ENCODE measurements at places on chromosomes 3 and 15. TPM values are rescaled to one million over a fixed set of nuclear protein-coding genes. Genes with fewer than 3 reads are reported as not detected.

The P2RY14 gene
- total RNA-seq: 2.9 TPM

The TAGLN3 gene
- total RNA-seq: not detected

The LRRC31 gene
- total RNA-seq: 66.0 TPM

The PPARG gene
- 85.2 TPM for total RNA-seq

The RBP2 gene
- total RNA-seq: 3.1 TPM

The SCN11A gene
- total RNA-seq: 0.05 TPM

The DPPA2 gene
- not detected for total RNA-seq

The NECTIN3 gene
- total RNA-seq: 46.8 TPM

The TAMM41 gene
- total RNA-seq: 20.5 TPM

The SH2D7 gene
- 1.6 TPM for total RNA-seq

The C2CD4B gene
- 5.4 TPM for total RNA-seq

The SNURF gene
- total RNA-seq: 6.8 TPM

The CGNL1 gene
- 4.7 TPM for total RNA-seq

DNA sequence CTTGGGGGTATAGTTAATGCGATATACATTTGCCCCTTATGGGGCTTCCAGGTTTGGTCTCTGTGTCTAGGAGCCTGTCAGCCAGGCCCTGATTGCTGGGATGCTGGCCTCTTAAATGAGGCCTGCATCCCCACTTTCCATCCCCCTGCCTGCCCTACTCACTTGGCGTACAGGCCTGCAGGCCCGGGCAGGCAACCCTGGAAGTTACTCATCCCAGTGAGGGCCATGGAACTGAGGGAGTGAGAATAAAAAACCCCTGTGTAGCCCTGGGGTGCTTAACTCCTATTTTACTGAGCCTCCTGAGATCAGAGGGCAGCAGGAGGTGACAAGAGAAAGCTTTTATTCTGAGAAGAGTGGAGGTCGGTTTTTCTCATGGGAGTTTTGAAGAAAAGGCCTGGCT is 2.0 kb downstream of the DISP2 start:
- no peaks in the 10 kb centered on the region for H3K4me1 ChIP-seq
- H3K27ac ChIP-seq: no peak overlapping the region
- no peaks in the 10 kb centered on the region for H3K36me3 ChIP-seq
- no peak overlapping the region for H3K4me3 ChIP-seq

- no peaks in the 10 kb centered on the region for H3K27me3 ChIP-seq
- no peak for DNase-seq
- H3K4me1 ChIP-seq: no peaks in the 10 kb centered on the region
- no peak overlapping the region for H3K27ac ChIP-seq
Observed at GRCh38 chr3:69959581-69959980, 40.0 kb upstream of the SAMMSON start.

DNA sequence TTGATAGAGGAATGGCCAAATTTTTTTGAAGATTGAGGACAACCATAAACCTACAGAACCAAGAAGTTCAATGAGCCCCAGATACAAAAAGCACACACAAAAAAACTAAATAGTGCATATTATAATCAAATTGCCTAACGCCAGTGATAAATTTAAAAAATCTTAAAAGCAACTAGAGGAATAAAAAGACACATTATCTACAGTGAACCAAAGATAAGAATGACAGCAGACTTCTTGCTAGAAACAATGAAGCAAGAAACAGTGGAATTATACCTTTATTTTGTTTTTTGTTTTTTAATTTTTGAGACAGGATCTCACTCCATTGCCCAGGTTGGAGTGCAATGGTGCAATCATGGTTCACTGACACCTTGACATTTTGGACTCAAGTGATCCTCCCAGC is 9.9 kb upstream of the SAMD7 start:
- no peak for DNase-seq
- H3K27ac ChIP-seq: no peak overlapping the region
- no peak overlapping the region for H3K4me3 ChIP-seq
- H3K4me1 ChIP-seq: no peaks in the 10 kb centered on the region
- H3K36me3 ChIP-seq: no peaks in the 10 kb centered on the region

DNA sequence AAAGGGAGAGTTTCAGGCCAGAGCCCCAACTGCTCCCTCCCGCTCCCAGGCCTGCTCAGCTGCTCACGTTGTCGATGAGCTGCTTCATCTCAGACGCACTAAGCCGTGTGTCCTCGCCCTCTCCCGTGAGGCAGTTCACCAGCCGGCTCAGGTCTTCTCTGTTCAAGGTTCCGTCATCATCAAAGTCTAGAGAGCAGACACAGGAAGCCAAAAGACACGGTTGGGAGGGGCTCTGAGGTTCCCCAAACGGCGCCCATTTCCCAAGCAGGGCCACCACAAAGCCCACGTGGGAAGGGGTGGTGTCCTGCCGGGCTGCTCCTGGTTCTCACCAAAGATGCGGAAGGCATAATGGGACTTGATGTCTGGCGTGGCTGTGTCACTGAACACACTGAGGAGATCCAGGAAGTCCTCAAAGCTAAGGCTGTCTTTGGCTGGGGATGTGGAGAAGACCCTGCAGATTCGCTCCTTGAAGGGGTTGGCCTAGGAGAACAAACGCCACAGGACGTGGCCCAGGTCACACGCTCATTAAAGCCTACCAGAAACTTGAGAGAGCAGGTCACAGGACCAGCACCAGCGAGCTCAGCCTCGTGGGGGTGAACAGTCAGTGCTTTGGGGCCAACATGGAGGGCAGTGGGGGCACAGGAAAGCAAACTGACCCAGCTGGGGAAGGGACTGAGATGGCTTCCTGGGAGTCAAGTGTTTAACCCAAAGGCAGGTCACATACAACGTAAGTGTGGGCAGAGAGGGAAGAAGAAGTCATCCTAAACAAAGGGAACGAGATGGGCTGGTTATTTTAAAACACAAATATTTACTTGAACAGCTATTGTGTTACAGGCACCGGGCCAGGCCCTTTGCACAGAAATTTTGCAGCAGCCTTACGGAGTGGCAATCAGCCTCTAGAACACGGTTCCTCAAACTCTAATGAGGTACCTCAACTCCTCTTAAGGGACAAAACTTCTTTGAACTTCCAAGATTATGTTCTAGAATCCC is 2.4 kb downstream of the CIB1 start:
- peaks cover 16% of the 10 kb centered on the region for H3K36me3 ChIP-seq
- H3K4me1 ChIP-seq: peaks cover 15% of the 10 kb centered on the region
- H3K27me3 ChIP-seq: no peaks in the 10 kb centered on the region
- no peak for DNase-seq

- no peak for DNase-seq
- no peaks in the 10 kb centered on the region for H3K36me3 ChIP-seq
- H3K4me1 ChIP-seq: no peaks in the 10 kb centered on the region
- H3K4me3 ChIP-seq: no peak overlapping the region
- H3K27ac ChIP-seq: no peak overlapping the region
Observed at GRCh38 chr15:100580414-100580813, 21.6 kb downstream of the LINS1 start.

- DNase-seq: no peak
- no peaks in the 10 kb centered on the region for H3K27me3 ChIP-seq
- no peaks in the 10 kb centered on the region for H3K36me3 ChIP-seq
- no peaks in the 10 kb centered on the region for H3K4me1 ChIP-seq
Observed at GRCh38 chr3:147269907-147270306, 136.4 kb downstream of the ZIC4 start.

- no peaks in the 10 kb centered on the region for H3K27me3 ChIP-seq
- no peak overlapping the region for H3K4me3 ChIP-seq
- no peak for DNase-seq
- H3K27ac ChIP-seq: no peak overlapping the region
Observed at GRCh38 chr15:68833700-68834331, 13.1 kb upstream of the ANP32A start.

- no peak overlapping the region for H3K27ac ChIP-seq
- DNase-seq: no peak
- H3K36me3 ChIP-seq: no peaks in the 10 kb centered on the region
- no peaks in the 10 kb centered on the region for H3K27me3 ChIP-seq
- no peaks in the 10 kb centered on the region for H3K4me1 ChIP-seq
Observed at GRCh38 chr15:85094685-85095084, 113.0 kb downstream of the PDE8A start.

DNA sequence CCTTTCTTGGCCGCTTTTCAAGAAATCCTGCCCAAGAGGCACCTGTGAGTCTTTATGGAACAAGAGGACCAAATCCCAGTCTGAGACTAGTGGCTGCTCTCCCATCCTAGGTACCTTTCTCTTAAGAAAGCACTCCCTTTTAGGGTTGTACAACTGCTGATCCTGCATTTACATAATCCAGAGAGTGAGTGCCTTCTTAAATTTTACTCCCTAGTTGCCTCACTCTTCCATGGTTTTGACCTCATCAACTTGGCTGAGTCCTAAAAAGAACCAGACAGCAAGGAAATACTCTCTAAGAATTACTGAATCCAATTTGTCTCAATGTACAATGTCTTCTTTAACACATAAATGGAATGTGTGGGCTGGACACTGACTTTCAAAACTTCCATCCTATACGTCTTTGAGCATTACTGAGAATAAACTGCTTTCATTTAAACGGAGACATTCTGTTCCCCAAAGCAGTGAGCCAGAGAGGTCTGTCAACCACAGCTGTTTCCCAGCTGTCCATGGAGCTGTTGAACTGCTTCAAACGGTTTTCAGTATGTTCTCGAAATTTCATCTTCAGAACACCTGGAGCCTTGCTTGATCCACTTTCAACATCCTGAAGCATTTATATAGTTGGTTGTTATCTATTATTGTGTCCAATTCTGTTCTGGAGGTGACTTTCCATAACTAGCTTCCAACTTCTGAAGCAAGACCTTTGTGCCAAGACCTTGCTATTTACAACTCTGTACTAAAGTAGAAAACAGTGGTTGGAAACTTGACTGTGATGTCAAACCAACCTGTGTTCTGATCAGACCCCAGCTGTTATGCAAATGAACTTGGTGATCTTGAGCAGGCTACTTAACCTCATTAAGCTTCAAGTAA is 179.1 kb downstream of the SLC9A9 start:
- no peaks in the 10 kb centered on the region for H3K4me1 ChIP-seq
- H3K36me3 ChIP-seq: no peaks in the 10 kb centered on the region
- DNase-seq: no peak
- H3K27me3 ChIP-seq: no peaks in the 10 kb centered on the region
- no peak overlapping the region for H3K27ac ChIP-seq

DNA sequence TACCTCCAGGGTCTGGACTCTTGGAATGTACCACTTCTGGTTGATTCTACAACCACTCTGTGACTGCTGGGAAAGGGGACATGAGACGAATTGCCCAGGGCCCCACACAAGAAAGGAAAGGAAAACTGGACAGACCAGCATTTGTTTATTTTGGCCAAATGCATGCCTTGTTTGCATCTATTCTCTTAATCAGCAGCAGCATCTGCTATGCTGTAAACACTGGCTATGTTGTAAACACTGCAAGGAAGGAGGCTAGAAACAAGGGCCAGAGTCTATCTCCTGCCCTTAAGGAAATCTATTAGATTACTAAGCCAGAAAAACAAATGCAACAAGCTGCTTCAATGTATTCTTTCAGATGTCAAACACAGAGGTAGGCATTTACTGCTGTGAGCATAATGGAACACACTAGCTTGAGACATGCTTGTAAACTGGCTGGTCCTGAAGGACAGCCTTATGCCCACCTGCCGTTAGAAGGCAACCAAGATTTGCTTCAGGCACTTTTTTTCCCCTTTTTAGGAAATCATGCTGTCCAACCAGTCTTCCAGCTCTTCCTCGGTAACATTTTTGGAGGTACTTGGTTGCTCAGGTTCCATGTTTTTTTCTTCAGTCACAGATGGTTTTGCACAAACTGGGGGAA is 102.1 kb upstream of the CHRM5 start:
- no peak for DNase-seq
- no peak overlapping the region for H3K4me3 ChIP-seq
- no peaks in the 10 kb centered on the region for H3K36me3 ChIP-seq

DNA sequence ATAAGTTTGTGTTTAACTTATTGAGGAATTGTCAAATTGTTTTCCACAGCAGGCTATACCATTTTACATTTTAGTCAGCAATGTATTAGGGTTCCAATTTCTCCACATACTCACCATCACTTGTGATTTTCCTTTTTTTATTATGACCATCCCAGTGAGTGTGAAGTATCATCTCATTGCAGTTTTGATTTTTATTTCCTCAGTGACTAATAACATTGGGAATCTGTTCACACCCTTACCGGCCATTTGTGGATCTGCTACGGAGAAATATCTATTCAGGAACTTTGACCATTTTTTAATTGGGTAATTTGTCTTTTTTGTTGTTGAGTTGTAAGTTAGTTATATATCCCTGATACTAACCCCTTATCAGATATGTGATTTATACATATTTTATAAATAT is 54.8 kb upstream of the LMCD1 start:
- no peaks in the 10 kb centered on the region for H3K27me3 ChIP-seq
- no peak overlapping the region for H3K4me3 ChIP-seq
- no peak overlapping the region for H3K27ac ChIP-seq
- peaks cover 8% of the 10 kb centered on the region for H3K4me1 ChIP-seq
- no peak for DNase-seq

DNA sequence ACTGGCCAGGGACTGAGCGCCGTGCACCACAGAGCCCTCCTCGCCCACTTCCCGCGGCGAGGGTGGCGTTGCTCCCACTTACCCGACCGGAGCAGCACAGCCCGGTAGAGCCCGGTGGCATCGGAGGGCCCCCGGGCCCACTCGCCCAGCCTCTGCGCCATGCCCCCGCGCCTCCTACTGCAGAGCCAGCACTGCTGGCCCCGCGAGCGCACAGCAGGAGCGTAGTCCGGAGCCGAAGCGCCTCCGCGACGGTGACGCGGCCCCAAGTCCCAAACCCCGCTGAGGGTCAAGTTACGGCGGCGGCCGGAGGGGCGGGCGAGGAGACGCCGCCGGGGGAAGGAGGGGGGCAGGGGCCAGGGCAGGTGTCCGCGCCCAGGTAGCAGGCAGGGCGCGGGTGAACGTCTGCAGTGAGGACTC is 9.6 kb upstream of the FAM107A start:
- no peak overlapping the region for H3K4me3 ChIP-seq
- H3K36me3 ChIP-seq: no peaks in the 10 kb centered on the region
- H3K4me1 ChIP-seq: no peaks in the 10 kb centered on the region
- DNase-seq: no peak
- H3K27ac ChIP-seq: no peak overlapping the region
- peaks cover 13% of the 10 kb centered on the region for H3K27me3 ChIP-seq

DNA sequence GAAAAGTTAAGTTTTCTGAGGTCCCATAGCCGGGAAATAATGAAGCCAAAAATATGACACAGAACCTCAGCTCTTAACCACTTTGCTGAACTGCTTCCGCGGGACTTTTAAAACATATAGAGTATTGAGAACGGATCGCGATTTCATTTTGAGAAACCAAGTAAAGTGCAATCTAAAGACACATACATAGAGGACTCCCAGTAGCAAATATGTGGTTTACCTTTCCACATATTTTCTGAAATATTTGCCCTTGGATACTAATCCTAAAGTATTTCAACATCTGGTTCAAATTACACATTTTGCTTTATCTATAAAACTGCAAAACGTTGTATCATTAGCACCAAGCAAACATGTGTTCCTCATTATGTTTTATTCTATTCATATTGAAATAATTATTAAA is 776.5 kb downstream of the ROBO2 start:
- DNase-seq: no peak
- no peak overlapping the region for H3K4me3 ChIP-seq
- H3K27ac ChIP-seq: no peak overlapping the region
- H3K36me3 ChIP-seq: no peaks in the 10 kb centered on the region

- H3K4me3 ChIP-seq: no peak overlapping the region
- H3K36me3 ChIP-seq: no peaks in the 10 kb centered on the region
- no peaks in the 10 kb centered on the region for H3K4me1 ChIP-seq
- no peaks in the 10 kb centered on the region for H3K27me3 ChIP-seq
Observed at GRCh38 chr15:49688135-49688790, 67.4 kb downstream of the DTWD1 start.
